ENCODE measurements at places on chromosomes 5 and 9.
A peak's percentile ranks its signal among the peaks of the same experiment; 100 is the strongest.

DNA sequence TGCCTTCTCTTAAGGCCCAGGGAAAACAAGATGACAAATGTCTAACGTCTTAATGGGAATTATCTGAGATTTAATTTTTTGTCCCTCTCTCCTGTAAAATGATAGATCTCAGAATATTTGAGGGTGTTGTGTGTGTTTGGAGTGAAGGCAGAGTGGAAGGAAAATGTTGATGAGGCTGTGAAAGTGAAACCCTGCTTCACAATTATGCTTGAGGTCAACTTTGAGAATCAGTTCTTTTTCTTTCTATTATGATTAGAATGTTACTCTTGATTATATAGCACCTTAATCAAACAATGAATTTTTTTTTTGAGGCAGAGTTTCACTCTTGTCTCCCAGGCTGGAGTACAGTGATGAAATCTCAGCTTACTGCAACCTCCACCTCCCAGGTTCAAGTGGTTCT, 5.5 kb upstream of the LOX start:
- DNase-seq: no peak

DNA sequence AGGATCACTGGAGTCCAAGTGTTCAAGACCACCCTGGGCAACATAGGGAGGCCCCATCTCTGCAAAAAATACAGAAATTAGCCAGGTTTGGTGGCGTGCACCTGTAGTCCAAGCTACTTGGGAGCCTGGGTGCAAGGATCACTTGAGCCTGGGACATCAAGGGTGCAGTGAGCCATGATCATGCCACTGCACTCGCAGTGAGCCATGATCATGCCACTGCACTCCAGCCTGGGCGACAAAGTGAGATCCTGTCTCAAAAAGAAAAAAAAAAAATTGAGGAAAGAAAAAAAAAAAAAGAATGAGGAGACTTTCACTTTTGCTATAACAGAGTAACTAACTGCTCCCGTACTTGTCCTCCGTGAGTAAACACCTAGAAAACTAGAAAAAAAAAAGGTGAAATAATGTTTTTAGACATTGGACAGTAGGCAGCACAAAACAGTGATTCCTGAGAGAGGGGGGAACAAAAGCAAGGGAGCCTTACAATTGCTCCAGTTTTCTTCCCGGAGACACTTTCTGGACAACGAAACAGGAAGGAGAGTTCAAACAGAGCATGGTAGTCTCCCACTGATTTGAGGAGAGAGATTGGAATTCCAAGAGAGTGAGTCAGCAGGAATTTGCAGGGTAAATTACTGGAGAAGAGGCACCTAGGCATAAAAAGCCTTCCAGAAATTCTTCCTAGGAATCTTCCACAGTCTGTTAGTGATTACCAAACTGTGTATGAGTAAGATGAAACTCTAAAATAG, 6.9 kb upstream of the ZBTB5 start:
- no peak for DNase-seq

GRCh38 chr5:158233735-158234322, 374.9 kb upstream of the CLINT1 start:
- DNase-seq: no peak

GRCh38 chr9:116275418-116276195, 122.0 kb downstream of the PAPPA start:
- DNase-seq: no peak

DNA sequence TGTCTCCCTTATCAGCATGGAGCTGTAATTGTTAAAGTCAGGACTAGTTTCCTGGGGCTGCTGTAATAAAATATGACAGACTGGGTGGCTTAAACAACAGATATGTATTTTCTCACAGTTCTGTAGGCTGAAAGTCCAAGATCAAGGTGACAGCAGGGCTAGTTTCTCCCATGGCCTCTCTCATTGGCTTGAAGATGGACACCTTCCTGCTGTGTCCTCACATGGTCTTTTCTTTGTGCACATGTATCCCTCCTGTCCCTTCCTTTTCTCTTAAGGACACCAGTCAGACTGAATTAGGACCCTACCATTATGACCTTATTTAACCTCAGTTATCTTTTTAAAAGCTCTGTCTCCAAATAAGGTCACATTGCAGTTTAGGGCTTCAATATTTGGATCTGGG, 700.5 kb upstream of the MEF2C start:
- DNase-seq: no peak

DNA sequence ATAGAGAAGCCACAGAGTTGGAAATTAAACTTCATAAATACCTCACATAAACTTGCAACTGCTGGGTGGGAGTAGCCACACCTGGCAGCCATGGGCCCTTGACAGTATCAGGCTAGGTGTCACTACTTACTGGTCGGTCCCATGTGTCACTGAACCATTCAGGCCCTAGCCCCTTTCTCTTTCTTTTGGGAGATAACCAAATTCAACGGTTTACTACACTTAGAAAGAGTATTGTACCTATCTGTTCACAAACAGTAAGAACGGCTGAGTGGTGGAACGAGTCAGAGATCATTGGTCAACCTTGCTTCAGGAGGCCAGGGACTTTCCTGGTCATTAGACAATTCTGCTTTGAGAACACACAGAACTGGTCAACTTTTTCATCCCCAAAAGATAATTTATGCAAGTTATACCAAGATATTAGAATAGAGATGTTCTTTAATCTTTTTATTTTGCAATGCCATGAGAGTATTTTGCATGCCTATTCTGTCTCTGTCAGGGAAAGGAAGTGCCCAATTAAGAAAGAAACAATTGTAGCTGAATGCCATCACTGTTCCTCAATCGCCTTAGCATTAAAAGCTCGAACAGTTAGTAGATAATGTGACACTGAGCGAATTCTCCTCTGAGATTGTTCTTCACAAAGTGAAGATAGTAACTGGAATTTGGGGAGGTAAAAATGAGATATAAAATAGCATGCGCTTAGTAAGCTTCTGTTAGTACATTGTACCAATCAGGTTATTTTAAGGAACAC, 50.9 kb downstream of the GOLPH3 start:
- DNase-seq: no peak

- no peak for DNase-seq
Observed at GRCh38 chr9:76730801-76731200, 33.4 kb upstream of the PCA3 start.

- peak; percentile 25 for DNase-seq
Observed at GRCh38 chr5:172411484-172412072, 42.7 kb downstream of the SH3PXD2B start.

DNA sequence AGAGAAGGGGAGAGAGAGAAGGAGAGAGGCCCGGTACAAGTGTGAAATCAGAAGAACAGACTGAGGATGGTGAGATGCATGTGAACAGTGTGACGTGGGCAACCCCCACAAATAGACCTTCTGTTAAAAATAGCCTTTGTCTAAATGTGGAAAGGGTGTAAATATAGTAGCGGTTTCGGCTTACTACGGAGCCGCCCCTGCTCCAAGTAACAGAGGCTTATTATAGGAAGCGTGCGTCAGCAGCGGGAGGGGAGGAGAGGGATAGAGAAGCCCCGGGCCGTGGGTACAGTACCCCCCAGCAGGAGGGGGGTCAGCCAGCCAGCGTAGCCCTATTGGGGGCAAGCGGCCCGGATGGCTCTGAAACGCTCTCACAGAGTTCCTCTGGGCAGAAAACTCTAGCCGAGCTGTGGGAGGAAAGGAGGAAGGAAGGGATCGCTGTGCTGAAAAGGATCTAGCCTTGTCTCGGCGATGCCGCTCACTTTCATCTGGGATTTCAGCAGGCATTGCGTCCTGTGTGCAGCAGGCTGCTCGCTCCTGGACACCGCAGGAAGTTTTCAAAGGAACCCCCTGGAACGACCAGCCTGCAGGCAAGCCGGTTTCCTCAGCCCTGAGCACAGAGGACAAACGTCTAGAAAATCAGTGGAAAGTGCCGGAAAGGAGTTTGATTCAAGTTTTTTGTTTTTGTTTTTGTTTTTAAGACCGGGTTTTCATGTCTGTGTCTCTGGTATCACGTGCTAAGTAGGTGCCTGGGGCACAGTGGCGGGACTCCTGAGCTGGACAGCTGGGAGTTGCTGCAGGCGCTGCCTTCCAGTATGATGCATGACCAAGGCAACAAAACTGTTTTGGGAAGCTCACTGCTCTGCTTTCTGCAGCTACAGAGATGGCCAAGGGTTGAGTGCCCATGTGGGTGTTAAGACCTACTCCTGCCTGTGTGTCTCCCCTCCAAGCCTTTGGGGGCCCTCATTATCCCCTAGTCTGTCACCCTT, 146.6 kb downstream of the SEC61B start:
- no peak for DNase-seq

DNA sequence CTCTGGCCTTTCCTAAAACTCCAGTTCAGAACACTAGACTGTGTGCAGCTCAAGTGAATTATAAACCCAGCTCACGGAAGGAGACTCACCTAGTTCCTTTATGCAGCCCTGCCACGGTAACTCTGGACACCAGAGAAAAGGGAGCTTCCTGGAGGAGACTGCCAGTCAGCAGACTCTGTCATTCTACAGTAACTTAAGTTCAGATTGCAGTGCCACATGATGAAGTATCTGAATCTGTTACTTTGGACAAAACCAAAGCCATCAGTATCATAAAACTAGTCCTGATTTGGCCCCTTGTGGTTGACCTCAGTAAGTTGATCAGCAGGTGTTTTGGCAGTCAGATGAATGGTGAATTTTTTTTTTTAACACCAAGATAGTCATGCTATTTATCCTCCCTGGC, 2.7 kb downstream of the MTRR start:
- no peak for DNase-seq

DNA sequence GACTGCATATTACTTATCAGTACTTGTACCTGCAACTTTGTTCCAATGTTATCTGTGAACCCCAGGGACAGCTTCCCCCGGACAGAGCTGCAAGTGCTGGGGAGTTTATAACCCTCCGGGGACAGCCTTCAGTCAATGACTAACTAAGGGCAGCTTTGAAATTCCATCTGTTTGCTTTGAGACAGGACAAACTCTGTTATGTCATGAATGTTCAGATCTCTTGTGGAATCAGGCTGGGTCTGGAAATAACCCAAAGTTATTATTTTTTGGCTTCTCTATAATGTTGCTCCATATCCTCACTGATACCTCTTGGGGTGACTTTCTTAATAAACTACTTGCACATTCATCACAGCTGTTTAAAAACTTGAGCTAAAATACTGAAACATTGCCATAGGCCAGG, 617.5 kb upstream of the TLE4 start:
- no peak for DNase-seq

DNA sequence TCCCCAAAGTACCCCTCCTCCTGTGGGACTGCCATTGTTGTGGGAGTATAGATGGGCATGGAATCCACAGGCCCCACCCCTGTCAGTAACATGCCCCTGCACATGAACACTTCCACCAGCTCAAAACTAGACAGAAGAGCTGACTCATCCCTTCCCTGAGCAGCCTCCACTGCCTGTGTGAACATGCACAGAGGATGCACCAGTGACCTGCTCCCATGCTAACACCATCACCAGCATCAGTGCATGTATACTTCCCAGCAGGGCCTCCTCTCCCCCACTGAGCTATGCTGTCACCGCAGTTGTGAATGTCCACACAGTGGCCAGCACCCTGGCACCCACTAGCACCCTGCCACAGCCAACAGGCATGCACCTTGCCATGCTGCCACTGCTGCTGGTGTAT, 939.8 kb downstream of the EFNA5 start:
- no peak for DNase-seq

GRCh38 chr5:118620233-118620632, 368.1 kb downstream of the DTWD2 start:
- DNase-seq: no peak

DNA sequence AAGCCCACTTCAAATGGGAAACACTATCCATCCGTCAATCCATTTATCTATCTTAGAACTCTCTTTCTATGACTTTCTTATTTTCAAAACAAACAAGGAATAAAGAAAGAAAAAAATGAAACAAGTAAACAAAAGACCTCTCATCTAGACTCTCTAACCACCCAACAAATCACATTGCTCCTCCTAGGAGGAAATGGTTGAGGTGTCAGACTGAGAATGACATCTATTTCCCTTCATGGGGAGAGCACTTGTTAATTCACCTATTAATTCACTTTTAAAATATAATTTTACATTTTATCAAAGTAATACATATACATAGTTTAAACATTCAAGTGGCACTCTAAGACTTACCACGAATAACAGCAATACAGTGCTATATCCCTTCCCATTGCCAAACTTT, 2.4 kb upstream of the IL31RA start:
- no peak for DNase-seq

DNA sequence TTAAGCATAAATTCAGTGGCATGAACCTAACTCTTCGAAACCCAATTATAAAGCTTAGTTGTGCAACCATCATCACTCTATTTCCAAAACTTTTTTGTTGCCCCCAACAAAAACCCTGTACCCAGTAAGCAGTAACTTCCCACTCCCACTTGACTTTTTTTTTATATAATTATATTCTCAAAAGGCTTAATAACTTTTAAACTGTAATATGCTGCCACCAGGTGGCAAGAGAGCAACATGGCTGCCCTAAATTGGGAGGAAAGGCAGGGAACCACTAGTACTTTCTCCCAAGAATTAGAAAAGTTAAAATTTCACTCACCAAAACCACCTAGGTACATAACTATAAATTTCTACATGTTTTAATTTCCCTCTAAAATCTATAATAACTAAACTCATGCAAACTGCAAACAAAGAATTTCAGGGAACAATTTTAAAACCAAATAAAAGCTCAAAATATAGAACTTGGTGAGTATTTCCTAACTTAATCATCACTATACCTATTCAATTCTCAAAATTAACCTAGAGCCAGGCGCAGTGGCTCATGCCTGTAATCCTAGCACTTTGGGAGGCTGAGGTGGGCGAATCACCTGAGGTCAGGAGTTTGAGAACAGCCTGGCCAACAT, 50.2 kb upstream of the RNF38 start:
- DNase-seq: no peak

GRCh38 chr5:119332978-119333401, 22.8 kb upstream of the TNFAIP8 start:
- DNase-seq: no peak

- DNase-seq: peak; percentile 21
Observed at GRCh38 chr5:173618927-173619519, 2.6 kb upstream of the BOD1 start.

DNA sequence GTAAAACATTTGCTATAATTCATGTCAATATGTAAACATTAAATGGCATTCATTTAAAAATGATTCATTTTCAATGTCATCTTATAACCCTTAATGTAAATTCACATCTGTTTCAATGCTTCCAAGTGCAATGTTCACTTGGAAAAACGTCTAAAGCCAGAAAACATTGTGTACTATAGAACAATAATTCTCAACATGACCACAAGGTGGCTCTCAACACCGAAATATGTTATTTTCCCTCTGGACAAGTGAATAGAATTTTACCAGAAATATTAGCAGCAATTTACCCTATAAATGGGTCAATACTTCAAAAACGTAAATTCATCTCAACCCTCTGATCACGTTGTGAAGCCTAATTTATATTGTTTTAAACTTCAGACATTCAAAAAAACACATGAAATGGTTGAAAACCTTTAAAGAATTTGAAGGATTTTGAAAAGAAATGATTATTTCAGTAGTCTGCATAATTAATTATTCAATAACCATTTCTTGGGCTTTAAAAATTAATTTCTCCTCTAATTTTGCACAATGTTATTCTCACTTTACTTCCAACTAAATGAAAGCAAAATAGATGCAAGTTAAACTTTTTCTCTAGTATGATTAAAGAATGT, 11.0 kb downstream of the CDH10 start:
- no peak for DNase-seq

GRCh38 chr5:174760721-174761120, 36.3 kb downstream of the MSX2 start:
- no peak for DNase-seq

- no peak for DNase-seq
Observed at GRCh38 chr5:62132276-62132675, 173.7 kb upstream of the KIF2A start.

GRCh38 chr5:107389130-107389774, 281.5 kb downstream of the EFNA5 start:
- DNase-seq: no peak

GRCh38 chr5:42951293-42951840, 88.8 kb downstream of the ANXA2R start:
- peak; percentile 60 for DNase-seq

Measured in stimulated activated CD4-positive, alpha-beta T cell treated with anti-CD3 and anti-CD28 coated beads, Interleukin-2, amount 100 ng/mL, for 48 hours (primary cell).